Activated T-helper 1 cell treated with anti-CD3 and anti-CD28 coated beads, Interleukin-12 subunit alpha, Interleukin-12 subunit beta, Interleukin-2, Interleukin-4 antibody, amounts not matched to agents 30 ng/mL and 10 ng/mL and 1 ng/mL, durations not matched to agents 14 hours and 24 hours and 36 hours (primary cell): ENCODE measurements at places on chromosomes 16 and 17. TPM values are rescaled to one million over a fixed set of nuclear protein-coding genes. Genes with fewer than 3 reads are reported as not detected.
A peak's percentile ranks its signal among the peaks of the same experiment; 100 is the strongest.

The POLR3E gene
- 107 and 111 TPM in 2 replicates for total RNA-seq

The SOST gene
- not detected in 2 replicates for total RNA-seq

The IQCK gene
- total RNA-seq, result 1.1 and 2.0 TPM in 2 replicates

The TM4SF5 gene
- not detected in 2 replicates for total RNA-seq

The HCRT gene
- total RNA-seq, result not detected in 2 replicates

DNA sequence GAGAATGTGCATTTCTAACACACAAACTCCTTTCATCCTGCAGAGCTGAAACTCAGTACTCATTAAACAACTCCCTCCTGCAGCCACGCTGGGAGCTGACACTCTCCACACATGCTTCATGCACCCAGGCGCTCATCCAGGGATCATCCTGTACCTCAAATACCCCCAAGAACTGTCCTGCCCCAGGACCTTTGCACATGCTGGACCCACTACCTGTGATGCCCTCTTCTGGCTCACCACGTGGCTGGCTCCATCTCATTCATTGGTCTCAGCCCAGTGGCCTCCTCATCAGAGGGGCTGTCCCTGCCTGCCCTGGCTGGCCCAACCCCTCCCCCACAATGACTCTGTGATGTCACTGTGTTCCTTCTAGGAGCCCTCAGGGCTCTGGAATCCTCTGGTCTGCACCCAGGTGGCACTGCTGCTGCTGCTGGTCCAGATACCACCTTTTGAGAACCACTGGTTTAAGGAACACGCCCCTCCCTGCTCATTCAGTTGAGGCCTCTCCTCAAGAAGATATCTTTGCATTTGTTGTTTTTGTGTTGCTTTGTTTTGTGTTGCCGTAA, 160.9 kb upstream of the FOXF1 start:
- no peaks in the 10 kb centered on the region for H3K36me3 ChIP-seq
- no peak overlapping the region for H3K27ac ChIP-seq
- no peak for DNase-seq

- H3K4me1 ChIP-seq, result no peaks in the 10 kb centered on the region
- DNase-seq, result no peak
- H3K4me3 ChIP-seq, result no peak overlapping the region
- H3K36me3 ChIP-seq, result peaks cover 1% of the 10 kb centered on the region
- no peak overlapping the region for H3K27ac ChIP-seq
Observed at GRCh38 chr17:2688351-2689342, 22.9 kb downstream of the CLUH start.

GRCh38 chr17:46908068-46908737, 14.8 kb upstream of the GOSR2 start:
- H3K4me1 ChIP-seq, result no peaks in the 10 kb centered on the region
- H3K36me3 ChIP-seq, result no peaks in the 10 kb centered on the region
- H3K27me3 ChIP-seq, result peaks cover 1% of the 10 kb centered on the region
- H3K27ac ChIP-seq, result no peak overlapping the region

DNA sequence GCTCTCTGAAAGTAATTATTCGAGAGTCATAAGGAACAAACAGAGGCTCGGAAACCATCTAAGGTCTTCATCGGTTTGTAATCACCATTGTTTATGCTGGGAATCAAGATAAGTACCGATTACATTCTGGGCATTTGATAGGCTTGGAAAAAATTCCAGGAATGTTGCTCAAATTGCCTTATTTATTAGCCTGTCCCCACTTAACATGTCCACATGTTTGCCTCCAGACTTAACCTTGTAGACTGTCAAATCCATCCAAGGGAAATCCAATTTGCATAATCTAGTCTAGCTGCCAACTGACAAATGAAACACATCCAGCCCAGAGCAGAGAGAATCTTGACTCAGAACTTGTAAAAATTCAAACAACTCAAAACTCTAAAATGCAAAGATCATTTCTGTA, 51.3 kb upstream of the TMC5 start:
- no peak for DNase-seq
- no peak overlapping the region for H3K4me3 ChIP-seq
- H3K27ac ChIP-seq, result no peak overlapping the region
- H3K4me1 ChIP-seq, result no peaks in the 10 kb centered on the region

DNA sequence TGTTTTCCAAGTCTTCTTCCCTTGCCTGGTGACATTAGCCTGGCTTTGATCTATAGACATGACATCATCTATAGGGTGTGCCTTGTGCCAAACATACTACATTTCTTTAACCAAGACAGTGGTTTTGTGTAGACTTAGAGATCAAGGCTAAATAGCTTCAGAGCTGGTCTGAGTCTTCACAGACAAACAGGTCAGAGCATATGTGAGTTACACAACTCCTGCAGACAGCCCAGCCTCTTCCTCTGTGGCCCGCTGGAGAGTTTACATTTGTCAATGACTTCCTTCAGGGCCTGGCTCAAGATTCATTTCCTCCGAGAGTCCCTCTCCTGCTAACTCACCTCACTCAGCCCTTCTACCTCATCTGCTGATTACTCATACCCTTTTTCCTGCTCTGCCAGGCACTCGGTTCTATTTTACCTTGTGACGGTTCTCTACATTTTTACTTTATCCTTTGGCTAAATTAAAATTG, 73.1 kb upstream of the TANC2 start:
- H3K27me3 ChIP-seq, result peaks cover 5% of the 10 kb centered on the region
- peak; percentile 2 for DNase-seq
- peaks cover 10% of the 10 kb centered on the region for H3K4me1 ChIP-seq
- H3K27ac ChIP-seq, result peak overlapping the region; percentile 42
